ENCODE measurements at places on chromosomes 4 and X. TPM values are rescaled to one million over a fixed set of nuclear protein-coding genes. Genes with fewer than 3 reads are reported as not detected.
A peak's percentile ranks its signal among the peaks of the same experiment; 100 is the strongest.

The LPAR4 gene
- polyA plus RNA-seq: 18.4 TPM

The FGA gene
- 0.12 TPM for polyA plus RNA-seq

The IGBP1 gene
- polyA plus RNA-seq: 101 TPM

The MAGEE1 gene
- 5.9 TPM for polyA plus RNA-seq

The DCAF12L2 gene
- 2.2 TPM for polyA plus RNA-seq

DNA sequence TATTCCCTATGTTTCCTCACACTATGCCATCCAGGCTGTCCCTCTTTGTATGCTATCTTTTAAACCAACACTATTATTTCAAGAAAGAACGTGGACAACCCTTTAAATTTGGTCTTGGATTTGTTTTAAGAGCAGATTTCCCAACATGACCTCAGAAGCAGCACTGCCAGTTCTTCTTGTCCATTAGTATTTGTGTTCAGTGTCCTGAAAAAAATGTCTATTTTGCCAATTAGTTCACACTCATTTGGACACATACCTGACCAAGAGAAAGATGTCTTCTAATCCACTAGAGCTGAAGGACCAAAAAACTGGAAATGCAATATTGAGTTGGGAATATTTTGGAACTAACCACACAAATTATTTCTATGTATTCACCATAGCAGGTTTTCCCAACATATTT lies 223.2 kb upstream of the CNKSR2 start:
- DNase-seq: no peak

- no peak for DNase-seq
Observed at GRCh38 chr4:83043801-83044407, 8.9 kb downstream of the COPS4 start.

DNA sequence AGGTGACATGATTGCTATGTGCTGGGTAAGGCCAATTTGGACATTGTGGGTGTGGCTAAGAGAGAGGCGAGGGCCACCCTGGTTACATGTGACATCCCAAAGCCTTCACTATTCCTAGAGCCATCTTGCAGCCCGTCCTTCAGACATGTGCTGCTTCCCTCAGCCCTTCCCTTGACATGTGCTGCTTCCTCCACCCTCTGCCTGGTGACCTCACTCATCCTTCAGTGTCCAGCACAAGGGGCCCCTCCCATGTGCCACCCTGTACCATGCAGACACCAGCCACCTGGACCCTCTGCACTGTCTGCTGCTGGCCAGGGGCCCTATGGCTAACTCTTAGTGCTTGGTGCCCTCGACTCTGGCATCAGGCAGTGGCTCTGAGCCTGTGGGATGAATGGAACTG lies 27.4 kb downstream of the ADRA2C start:
- DNase-seq: no peak

DNA sequence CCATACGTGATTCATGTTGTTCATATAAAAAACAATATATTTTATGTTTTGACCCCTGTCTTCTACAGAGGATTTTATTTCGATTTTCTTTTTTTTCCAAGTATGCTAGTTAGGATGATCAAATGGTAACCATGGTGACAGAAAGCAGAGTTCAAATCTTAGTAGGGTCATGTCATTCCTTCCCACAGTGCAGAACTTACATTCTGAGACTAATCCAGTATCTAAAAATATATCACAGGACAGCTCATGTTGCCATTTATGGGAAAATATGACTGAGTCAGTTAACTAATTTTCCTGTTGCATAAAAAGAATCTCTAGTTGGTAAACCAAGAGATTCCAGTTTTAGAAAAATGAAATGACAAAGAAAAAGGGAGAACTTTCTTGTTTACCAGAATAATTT lies 209.5 kb downstream of the PARM1 start:
- no peak for DNase-seq

GRCh38 chrX:153744210-153745066 lies 19.6 kb upstream of the PLXNB3 start:
- no peak for DNase-seq

DNA sequence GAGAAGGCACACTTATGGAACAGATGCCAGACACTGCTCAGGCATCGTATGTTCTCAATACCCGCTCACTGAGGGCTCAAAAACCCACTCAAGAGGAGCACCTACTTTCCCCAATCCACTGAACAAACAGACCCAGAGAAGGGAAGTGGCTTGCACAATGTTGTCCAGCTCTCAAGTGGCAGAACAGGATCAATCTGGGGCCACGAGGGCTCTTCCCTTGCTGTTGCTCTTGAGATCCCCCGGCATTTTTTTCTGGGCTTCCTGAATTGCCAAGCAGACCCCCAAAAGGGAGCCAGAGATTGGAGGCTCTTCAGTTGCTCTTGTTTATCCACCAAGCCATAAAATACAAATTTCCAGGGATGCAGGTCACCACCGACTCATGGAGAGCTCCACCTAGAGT lies 35.7 kb downstream of the IDS start:
- DNase-seq: no peak

- DNase-seq: no peak
Observed at GRCh38 chr4:129176864-129177263, 80.9 kb downstream of the C4orf33 start.

DNA sequence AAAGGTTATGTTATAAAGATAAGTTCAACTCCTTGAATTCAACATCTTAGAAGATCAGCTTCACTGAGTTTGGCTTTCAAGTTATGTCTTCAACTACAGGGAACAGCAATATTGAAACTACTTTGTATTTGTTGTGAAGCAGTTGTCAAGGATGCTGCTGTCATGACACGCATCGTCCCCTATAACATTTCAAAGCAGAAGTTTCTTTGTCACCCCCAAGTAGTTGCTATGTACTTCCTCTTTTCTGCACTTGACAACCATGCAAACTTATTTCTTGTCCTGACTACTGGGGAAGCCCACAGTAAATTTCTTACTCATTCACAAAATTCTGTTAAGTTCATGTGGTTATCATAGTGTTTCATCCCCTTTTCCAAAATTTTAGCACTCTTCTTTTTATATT lies 14.3 kb downstream of the ANTXR2 start:
- DNase-seq: no peak

DNA sequence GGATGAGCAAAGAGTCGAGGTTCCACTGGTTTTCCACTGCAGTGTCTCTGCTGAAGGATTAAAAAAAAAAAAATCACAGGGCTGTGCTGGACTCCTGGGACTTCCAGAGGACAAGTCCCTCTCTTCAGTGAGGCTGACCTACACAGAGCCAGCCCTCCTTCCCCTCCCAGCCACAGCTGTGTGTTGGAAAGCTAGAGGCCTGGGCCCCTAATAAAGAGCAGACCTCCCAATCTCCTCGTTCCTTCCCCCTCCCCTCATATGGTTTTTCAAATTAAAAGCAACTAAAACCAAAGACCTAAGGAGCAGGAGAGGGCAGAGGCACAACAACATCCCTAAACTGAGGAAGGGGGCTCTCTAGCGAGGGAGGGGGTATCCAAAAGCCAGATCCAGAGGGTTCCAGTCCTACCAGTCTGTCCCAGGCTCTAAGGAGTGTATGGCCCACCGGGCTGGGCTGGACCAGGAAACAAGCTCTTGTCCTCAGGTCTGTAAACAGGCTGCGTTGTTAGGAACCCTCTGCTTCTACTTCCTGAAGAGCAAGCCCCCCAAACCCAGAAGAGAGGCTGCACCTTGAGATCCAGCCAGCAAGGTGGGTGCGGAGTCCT lies 4.0 kb upstream of the PDGFRA start:
- peak; percentile 33 for DNase-seq

GRCh38 chrX:39755143-39756032 lies 342.4 kb downstream of the BCOR start:
- DNase-seq: no peak

DNA sequence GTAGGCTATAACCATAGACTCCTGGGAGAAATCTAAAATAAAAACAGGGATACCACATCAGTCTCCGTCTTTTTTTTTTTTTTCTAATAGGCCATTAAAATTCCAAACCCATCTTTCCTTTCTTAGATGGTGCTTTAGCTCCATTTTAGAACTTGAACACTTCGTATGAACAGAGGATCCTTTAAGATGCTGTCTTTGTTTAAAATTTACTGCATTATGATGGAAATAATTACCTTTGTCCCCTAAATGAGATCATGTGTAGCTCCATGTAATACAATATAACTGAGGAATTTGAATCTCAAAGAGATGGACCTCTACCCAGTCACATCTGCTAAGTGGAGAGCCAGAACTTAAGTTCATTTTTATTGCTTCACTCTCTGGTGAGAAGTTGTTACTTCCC lies 47.9 kb downstream of the CEP135 start:
- no peak for DNase-seq
